Choroid plexus epithelial cell (primary cell): ENCODE measurements at places on chromosomes 1 and 21.
A peak's percentile ranks its signal among the peaks of the same experiment; 100 is the strongest.

- no peak for DNase-seq
These were observed 402.4 kb downstream of the OMA1 start for GRCh38 chr1:58143972-58144697.

GRCh38 chr1:3464649-3465025, 10.2 kb downstream of the ARHGEF16 start:
- DNase-seq, result no peak

- no peak for DNase-seq
These were observed 128.4 kb downstream of the CLIC6 start for GRCh38 chr21:34797201-34797525.

DNA sequence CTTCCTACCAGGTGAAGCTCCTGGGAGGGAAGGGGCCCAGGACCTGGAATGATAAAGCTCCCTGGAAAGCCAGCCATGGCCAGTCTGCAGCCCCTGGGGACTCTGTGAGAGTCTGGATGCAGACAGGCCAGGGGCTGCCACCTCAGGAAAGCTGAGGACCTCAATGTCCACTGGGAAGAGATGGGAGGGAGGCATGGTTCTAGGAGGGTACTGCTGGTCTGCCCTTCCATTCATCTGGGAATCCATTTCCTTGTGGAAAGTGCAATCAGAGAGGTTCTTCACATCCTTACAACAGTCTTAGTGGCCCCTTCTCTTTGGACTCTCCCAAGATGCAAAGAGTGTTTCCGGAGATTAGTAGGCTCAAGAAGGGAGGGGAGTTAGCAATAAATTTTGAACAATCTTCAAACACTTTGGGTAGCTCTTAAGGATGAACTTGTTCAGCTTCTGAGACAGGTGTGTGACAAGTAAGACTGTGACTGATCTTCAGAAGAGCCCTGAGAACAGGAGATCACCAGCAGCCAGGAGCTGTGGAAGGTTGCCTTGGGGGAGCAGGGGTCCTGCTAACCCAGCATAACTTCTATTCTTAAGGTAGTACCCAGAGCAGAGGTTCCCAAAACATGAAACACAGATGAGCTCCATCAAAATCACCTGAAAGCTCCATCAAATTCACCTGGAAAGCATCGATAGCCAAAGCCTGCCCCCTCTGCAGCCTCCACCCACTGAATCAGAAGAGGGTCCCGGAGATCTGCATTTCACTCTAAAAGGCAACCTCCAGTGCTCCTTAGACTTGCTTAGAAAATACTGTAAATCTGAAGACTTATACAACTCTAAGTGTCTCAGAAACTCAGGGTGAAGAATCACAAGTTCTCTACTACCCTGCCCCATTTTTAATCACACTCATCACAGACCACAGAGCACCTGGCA, 616 bp upstream of the LAX1 start:
- no peak for DNase-seq

DNA sequence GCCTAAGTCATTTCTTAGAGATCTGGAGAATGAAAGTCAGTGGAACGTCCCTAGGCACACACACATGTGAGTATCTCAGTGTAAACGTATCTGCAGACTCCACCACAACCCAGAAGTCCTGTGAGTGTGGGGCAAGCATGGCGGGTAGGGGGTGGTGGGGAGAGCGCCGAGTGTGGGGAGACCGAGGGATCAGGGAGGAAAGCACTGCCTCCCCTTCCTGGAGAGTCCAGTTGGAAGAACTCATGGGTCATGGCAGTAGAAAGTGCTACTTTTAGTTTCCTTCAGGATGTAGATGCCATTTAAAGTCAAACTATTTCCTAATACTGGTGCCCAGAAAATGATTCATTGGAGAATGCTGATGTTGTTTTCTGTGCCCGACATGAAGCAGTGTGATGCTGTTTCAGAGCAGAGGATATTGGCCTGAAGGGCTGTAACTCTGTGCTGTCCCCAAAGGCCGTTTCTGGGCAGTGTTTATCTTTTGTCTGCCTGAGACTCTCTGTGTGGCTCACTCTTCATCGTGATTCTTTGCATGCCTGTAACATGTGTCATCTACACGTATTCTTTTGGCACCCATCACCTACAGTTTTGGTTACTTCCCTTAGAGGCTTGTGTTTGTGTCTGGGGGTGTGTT, 45.7 kb upstream of the TSPAN2 start:
- peak; percentile 67 for DNase-seq

DNA sequence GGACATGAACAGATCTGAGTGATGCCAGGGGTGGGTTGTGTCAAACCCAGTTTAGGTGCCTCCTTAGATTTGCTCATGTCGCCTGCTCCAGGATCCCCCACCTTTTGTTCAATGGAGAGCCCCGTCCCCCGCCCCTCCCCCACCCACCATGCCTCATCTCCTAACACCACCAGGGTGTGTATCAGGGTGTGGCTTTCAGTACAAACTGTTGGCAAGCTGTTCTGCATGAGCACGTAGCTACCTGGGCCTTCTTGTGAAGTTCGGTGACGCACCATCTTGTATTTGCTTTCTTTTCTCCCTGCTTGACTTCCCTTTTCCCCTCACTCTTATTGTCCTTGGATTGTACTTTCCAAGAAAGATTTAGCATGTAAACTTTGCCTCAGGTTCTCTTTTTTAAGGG, 94.8 kb downstream of the EBNA1BP2 start:
- no peak for DNase-seq
